ENCODE measurements at places on chromosomes 12 and 14.
A peak's percentile ranks its signal among the peaks of the same experiment; 100 is the strongest.

- DNase-seq: peak; percentile 97
Measured at GRCh38 chr14:37595809-37596621, 586 bp downstream of the TTC6 start.

DNA sequence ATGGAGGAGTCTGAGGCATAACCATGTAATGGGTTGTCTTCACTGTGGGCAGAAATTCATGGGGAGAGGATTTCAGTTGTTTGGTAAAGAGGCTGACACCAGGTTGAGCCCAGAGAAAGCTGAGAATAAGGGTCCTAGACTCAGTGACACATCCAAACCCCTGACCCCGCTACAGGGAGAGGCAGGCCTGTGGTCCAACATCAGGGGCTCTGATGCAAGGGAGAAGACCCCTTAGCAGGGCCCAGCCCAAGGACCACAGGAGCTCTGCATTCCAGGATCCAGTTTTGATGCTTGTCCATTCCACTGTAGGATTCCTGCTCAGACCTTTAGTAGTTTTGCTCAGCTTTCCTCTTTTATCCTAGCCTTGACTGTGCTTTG is 15.5 kb downstream of the GPR68 start:
- DNase-seq: no peak

GRCh38 chr14:48615618-48616017 is 940.2 kb upstream of the MDGA2 start:
- no peak for DNase-seq

- no peak for DNase-seq
Measured at GRCh38 chr12:124323771-124324530, 29.1 kb downstream of the RFLNA start.

GRCh38 chr14:69712599-69713088 is 54.3 kb upstream of the SRSF5 start:
- peak; percentile 83 for DNase-seq

- no peak for DNase-seq
Measured at GRCh38 chr12:99722690-99723486, 75.3 kb downstream of the GARIN6 start.

DNA sequence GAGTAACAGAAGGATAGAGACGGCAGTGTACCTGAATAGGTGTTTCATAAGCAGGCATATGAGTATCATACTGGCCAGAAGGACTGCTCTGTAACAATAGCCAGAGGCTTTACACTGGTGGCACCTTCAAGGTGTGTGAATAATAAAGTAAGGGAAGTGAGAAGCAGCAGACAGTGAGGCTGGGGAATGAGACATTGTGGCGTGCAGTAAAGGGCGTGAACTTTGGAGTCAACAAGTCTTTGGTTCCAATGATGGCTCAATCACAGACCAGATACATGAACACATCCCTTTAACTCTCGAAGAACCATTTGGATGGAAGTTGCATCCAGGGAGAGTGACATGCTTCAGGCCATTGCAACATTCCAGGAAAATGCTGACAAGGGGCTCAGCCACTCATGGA is 32.0 kb upstream of the CCND2 start:
- DNase-seq: no peak

DNA sequence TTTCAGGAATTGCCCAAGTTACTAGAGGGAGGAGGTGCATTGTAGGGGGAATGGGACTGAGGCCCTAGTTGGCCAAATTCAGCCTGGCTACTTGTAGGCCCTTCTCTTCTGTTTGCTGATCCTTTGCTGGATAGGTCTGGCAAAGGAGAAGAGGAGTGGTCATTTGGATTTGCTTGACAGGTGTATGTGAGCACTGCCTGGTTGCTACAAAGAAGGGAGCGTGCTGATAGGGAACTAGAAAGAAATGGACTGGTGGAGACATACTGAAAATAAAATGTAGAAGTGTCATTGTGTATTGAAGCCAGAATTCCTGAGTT is 3.6 kb downstream of the PSMA6 start:
- DNase-seq: no peak

DNA sequence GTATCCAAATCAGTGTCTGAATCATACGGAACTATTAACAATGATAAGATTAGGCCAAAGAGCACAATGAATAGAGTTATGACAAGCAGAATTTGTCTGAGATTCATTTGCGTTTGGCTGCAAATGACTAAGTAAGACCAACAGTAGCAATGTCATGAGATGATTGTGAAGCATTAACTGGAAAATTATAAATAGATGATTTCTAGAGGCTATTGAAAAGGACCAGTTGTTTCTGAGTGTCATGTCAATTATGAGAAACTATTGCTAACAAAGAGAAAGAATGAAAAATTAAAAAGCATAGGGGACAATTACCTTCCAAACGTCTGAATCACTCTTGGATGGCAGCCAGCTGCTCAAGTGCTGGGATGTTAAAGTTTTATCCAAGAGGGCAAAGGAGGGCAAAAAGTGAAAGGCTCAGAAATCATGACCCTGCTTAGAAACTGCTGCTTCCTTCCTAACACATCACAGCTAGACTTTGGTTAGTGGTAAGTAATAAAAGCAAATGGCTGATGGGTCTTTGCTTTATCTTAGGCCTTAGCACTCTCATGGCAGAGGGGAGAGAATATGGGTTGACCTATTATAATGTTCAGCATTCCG is 89.0 kb downstream of the AKAP6 start:
- no peak for DNase-seq

GRCh38 chr12:4160314-4161040 is 113.1 kb upstream of the CCND2 start:
- DNase-seq: no peak
